ENCODE measurements at places on chromosomes 12 and 14.

- no peak for DNase-seq
Observed at GRCh38 chr14:19743256-19743655, at the start of gene OR4Q3. Gene OR4Q3 (plus strand): TSS chr14:19743571.

- no peak for DNase-seq
Observed at GRCh38 chr14:88079624-88080023, 74.7 kb downstream of the GPR65 start.

DNA sequence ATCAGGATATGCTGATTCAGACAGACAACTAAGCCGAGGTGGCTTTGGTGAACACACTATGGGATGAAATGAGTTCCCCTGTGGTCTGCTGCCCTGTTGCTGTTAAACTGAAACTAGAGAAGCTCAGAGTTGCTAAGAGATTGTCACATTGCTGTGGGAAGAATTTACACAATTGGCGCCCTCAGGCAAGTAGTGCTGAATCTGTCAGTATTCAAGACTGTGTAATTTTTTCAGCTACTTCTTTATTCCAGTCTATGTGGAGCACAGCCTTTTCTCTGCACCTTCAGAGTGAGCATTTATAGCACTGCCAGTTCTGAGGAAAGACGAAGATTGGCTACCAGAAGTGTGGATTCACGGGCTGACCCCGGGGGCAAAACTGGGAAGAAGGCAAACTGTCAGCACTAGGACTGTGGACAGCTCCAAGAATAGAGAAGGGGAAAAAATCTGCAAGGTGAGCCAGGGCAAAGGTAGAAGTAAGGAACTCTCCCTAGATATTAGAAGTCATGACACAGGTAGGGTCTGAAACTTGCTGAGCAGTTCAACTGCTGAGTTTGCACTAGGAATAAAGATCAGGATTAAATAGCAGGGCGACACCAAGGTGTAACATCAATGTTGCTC, 218.8 kb upstream of the TMPO start:
- DNase-seq, result no peak

DNA sequence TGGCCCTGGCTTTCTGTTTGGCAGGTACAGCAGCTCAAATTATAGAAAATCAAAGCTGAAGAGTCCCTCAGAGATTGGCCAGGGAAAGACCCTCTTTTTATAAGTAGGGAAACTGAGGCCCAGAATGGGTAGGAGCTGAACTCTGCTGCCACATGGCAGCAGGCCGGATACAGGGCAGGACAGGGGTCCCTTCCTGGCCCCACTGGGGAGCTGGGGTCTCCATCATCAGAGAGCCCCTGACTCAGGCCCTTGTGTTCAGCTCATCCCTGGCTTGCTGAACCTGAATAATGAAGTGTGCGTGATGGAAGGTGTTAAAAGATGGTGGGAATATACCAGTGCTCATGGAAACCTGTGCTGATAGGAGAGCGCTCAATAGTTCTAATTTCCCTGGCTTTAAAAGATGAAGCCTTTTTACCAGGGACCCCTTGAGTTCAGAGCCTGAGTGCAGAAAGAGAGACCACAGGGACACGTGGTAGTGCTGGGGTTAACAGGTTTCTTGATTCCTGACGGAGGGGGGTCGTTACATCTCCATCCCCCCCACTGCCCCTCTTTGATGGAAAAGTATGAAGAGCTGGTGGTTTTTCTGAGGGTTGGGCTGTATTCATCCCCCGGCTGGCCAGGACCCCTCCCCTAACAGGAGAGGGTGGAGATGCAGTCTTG, 4.4 kb downstream of the DLK1 start:
- DNase-seq, result no peak

- DNase-seq, result no peak
Observed at GRCh38 chr12:14694145-14694714, 2.2 kb downstream of the GUCY2C start.

DNA sequence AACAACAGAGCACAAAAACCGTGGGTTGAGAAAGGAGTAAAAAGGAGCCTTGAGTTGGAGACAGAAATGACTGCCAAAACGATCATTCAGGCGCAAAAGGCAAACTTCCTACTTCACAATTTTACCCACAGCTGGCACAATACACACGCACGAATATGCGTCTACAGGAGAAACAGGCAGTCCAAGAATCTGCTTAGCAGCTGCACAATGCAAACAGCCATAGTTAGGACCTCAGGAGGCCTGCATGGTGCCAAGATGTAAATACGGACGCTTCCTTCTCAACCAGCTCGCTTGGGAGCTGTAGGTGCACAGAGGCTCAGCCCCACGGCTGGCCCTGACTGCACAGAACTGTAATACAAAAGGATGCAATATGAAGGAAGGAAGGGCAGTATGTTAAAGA, 250.1 kb upstream of the CAND1 start:
- DNase-seq, result no peak

GRCh38 chr14:86015511-86015910, 485.6 kb downstream of the FLRT2 start:
- no peak for DNase-seq

GRCh38 chr12:70627677-70628076, 9.6 kb downstream of the PTPRB start:
- DNase-seq, result no peak

- DNase-seq, result no peak
Observed at GRCh38 chr12:12138203-12139154, 67.7 kb downstream of the BCL2L14 start.

- peak; percentile 34 for DNase-seq
Observed at GRCh38 chr12:89707703-89708564, 704 bp downstream of the ATP2B1 start.

- DNase-seq, result no peak
Observed at GRCh38 chr14:81859046-81859445, 325.4 kb upstream of the SEL1L start.

- no peak for DNase-seq
Observed at GRCh38 chr14:98890556-98891340, 381.2 kb downstream of the BCL11B start.

DNA sequence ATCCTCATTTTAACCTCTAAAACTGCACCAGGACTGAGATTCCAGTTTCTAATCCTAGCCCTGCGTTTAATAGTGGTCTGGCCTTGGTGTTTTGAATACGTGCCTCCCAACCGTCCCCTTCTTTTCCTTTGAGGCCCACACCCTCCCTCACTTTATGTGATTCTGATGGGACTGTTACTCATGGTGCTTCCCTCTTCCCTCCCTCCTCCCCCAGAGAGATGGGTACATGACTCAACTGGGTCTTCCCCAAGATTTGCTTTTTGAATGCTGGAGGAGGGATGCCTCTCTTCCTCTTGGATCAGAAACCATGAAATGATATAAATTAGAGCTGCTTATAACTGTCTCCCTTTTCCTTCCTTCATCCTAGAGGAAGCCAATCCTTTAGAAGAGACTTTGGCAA, 8.2 kb upstream of the PPP2R5E start:
- no peak for DNase-seq

GRCh38 chr12:97751704-97752103, 289.1 kb downstream of the RMST start:
- DNase-seq, result no peak

DNA sequence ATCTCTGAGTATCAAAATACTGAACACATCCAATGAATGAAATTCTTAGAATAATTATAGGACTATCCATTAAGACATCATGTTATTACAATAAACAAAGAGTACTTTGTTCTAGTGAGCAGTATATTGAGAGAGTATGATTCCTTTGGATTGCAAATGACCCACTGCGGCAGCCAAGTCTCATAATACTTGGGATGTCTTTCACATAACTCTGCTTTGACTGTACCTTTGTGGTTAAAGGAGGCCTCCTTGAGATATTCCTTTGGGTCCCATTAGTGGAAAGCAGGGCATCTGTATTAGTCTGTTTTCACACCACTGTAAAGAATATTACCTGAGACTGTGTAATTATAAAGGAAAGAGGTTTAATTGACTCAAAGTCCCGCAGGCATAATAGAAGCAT, 593.8 kb downstream of the TRHDE start:
- DNase-seq, result no peak

- DNase-seq, result no peak
Observed at GRCh38 chr14:104076743-104077142, 8.8 kb upstream of the ASPG start.

- no peak for DNase-seq
Observed at GRCh38 chr12:91496337-91496736, 313.7 kb upstream of the DCN start.

DNA sequence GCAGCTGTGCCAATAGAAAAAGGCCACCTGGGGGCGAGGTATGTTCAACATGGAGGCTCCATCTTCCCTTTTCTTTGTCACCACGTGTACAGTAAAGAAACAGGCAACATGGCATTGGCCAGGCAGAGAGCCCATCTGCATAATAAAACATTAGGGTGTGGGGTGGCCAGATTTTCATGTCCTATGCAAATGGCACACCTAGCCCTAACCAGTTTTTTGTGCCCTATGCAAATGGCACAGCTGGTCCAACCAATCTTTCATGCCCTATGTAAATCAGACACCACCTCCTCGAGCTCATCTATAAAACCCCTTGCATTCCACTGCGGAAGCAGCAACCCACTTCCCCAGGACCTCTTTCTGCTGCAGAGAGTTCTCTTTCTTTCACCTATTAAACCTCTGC, 149.1 kb upstream of the RGS6 start:
- no peak for DNase-seq

DNA sequence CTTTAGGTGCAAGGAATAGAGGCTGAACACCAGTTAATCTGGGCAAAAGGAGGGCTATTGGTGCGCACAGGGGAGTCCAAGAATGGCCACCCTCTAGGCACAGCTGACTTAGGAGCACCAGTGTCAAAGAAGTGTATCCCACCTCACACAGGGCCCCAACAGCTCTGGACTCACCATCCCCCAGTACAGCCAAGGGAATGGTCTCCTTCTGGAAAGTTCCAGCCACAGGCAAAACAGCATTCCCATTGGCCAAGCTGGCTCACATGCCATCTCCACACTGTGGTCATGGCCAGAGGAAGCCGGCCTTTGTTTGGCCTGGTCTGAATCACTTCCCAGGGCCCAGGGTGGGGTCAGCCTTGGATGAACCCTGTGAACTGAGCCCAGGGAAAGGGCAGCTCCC, 120.1 kb downstream of the DICER1 start:
- no peak for DNase-seq

DNA sequence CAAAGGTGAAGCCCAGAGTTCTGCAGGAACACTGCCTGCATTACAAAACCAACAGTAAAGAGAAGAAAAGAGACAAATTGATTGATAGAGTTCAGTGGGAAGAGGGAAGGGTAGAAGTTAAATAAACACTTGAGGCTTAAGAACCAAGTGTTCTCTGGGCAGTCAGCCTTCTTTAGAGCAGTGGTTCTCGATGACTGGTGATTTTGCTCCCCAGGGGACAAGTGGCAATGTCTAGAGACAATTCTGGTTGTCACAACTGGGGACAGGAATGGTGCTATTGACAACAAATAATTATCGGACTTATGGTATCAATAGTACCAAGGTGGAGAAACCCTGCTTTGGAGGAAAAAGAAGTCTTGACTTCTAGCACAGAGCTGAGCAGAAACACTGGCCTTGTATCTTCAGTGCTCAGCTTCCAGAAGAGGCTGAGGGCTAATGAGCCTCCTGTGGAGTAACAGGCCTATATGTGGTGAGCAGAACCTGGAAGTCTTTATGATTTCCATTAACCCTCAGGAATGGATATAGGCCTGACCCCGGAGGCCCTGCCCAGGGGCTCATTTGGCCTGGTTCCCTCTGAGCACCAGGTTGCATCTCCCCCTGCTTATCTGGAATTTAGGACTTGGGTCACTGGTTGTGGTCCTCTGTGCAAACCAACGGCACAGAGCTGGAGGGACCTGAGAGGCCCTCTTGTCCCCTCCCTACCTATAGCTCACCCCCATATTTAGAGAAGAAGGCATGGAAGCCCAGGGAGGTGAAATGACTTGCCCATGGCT, 204.6 kb upstream of the PWP1 start:
- no peak for DNase-seq

- no peak for DNase-seq
Observed at GRCh38 chr12:2636741-2637340, 157.9 kb upstream of the FKBP4 start.

- DNase-seq, result no peak
Observed at GRCh38 chr14:52355526-52355925, 41.4 kb downstream of the PTGER2 start.

DNA sequence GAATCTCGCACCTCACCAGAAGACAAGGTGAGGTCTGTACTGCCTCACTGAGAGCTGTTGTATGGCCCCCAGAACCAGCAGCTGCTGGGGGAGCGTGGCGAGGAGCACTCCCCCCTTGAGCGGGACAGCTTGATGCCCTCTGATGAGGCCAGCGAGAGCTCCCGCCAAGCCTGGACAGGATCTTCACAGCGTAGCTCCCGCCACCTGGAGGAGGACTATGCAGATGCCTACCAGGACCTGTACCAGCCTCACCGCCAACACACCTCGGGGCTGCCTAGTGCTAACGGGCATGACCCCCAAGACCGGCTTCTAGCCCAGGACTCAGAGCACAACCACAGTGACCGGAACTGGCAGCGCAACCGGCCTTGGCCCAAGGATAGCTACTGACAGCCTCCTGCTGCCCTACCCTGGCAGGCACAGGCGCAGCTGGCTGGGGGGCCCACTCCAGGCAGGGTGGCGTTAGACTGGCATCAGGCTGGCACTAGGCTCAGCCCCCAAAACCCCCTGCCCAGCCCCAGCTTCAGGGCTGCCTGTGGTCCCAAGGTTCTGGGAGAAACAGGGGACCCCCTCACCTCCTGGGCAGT, 9.3 kb downstream of the CACNB3 start:
- DNase-seq, result no peak

- DNase-seq, result no peak
Observed at GRCh38 chr12:12909228-12909994, 18.0 kb downstream of the GPRC5A start.

GRCh38 chr12:89494411-89495231, 30.0 kb downstream of the GALNT4 start:
- no peak for DNase-seq

DNA sequence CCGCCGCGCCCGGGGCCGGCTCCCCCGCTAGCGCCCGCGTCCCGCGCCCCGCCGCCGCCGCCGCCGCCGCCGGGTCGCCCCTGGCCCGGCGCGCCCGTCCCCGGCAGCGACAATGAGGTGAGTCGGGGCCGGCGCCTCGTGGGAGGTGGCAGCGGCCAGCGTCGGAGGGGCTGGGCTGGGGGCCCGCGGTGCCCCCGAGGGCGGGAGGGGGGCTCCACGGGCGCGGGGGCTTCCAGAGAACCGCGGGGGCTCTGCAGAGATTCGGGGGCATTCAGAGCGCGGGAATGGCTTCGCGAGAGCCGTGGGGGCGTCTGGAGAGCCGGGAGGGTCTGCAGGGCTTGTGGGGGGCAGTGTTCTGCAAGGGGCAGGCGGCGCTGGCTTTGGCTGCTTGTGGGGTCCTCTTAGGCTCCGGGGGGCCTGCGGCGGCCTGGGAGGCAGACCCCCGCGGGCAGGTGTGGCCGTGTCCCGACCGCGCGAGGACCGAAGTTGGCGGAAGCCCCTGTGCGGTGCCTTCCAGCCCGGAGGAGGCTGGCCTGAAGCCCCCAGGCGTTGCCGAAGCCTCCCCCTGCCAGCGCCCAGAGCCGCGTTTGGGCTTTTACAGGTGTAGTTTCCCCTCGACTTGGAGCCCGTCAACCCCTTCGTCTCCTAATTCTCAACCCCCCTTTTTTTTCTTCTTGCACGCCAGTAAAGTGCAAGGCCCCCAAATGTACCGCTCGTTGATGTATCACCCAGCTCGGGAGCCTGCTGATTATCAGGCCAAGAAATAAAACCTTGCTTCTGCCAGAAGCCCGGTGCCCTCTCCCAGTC, 93.1 kb upstream of the EVL start:
- DNase-seq, result peak; percentile 29

GRCh38 chr12:117279606-117280005, 81.8 kb downstream of the NOS1 start:
- DNase-seq, result no peak

- no peak for DNase-seq
Observed at GRCh38 chr12:16002880-16003279, 91.7 kb downstream of the DERA start.
